ENCODE measurements at places on chromosomes 2 and 18. TPM values are rescaled to one million over a fixed set of nuclear protein-coding genes. Genes with fewer than 3 reads are reported as not detected.

Gene GPR35
- 0.85 TPM for total RNA-seq

Gene ASB18
- not detected for total RNA-seq

Gene TANK
- 115 TPM for total RNA-seq

Gene TUBA3E
- total RNA-seq = not detected

Gene SERPINB7
- total RNA-seq = 116 TPM

Gene POTEI
- not detected for total RNA-seq

Gene ZNF385B
- not detected for total RNA-seq

Gene LCT
- not detected for total RNA-seq

Gene TSN
- 50.4 TPM for total RNA-seq

Gene CCDC148
- total RNA-seq = 0.34 TPM

Gene NDUFS1
- 95.7 TPM for total RNA-seq

Gene CROCC2
- total RNA-seq = not detected

Gene NTSR2
- total RNA-seq = not detected

Gene IL1A
- total RNA-seq = 387 TPM

Gene TMSB10
- 3,676 TPM for total RNA-seq

Gene GGCX
- total RNA-seq = 38.1 TPM

Gene CYS1
- 0.43 TPM for total RNA-seq

Gene MC5R
- total RNA-seq = not detected

Gene HNMT
- total RNA-seq = 2.1 TPM

Gene PTH2R
- total RNA-seq = not detected

Gene ZC3H8
- total RNA-seq = 23.6 TPM

Gene RBM44
- total RNA-seq = 0.34 TPM

Gene HOXD13
- total RNA-seq = not detected

Gene IL1RL2
- total RNA-seq = 3.1 TPM

Gene COL6A3
- total RNA-seq = under 0.01 TPM

Gene MPPE1
- total RNA-seq = 28.7 TPM

Gene DLX2
- 0.28 TPM for total RNA-seq

Gene EIF4E2
- 60.2 TPM for total RNA-seq

Gene WDR43
- total RNA-seq = 123 TPM

Gene SERTAD2
- total RNA-seq = 25.2 TPM

Gene RFTN2
- total RNA-seq = 0.14 TPM

Gene CD8B2
- not detected for total RNA-seq

Gene NAB1
- total RNA-seq = 81.7 TPM

Gene IL36RN
- 2.0 TPM for total RNA-seq

Gene OR6B2
- total RNA-seq = not detected

Gene PMAIP1
- total RNA-seq = 58.2 TPM

Gene KCNJ13
- total RNA-seq = not detected

Gene CLEC4F
- total RNA-seq = not detected

Gene DNAJC5G
- total RNA-seq = not detected

Gene SLC5A7
- not detected for total RNA-seq

Gene BCL11A
- total RNA-seq = 14.9 TPM

Gene SH3RF3
- total RNA-seq = under 0.01 TPM

Gene CDK15
- total RNA-seq = not detected

Gene KCNS3
- total RNA-seq = 4.1 TPM

Gene HOXD11
- total RNA-seq = not detected

Gene NYAP2
- under 0.01 TPM for total RNA-seq

Gene METTL4
- total RNA-seq = 10.3 TPM

Gene KIAA2012
- total RNA-seq = not detected

Gene SCYGR1
- total RNA-seq = not detected

Gene TUBA4B
- total RNA-seq = not detected

Gene UGT1A3
- total RNA-seq = not detected

Gene SLC14A1
- not detected for total RNA-seq

Gene UGT1A7
- under 0.01 TPM for total RNA-seq

Data from nasal cavity respiratory epithelium epithelial cell of viscerocranial mucosa (primary cell).